ENCODE measurements at places on chromosomes 6 and 20.

- DNase-seq: peak; percentile 13
Measured at GRCh38 chr6:142242269-142242668, 59.5 kb upstream of the ADGRG6 start.

DNA sequence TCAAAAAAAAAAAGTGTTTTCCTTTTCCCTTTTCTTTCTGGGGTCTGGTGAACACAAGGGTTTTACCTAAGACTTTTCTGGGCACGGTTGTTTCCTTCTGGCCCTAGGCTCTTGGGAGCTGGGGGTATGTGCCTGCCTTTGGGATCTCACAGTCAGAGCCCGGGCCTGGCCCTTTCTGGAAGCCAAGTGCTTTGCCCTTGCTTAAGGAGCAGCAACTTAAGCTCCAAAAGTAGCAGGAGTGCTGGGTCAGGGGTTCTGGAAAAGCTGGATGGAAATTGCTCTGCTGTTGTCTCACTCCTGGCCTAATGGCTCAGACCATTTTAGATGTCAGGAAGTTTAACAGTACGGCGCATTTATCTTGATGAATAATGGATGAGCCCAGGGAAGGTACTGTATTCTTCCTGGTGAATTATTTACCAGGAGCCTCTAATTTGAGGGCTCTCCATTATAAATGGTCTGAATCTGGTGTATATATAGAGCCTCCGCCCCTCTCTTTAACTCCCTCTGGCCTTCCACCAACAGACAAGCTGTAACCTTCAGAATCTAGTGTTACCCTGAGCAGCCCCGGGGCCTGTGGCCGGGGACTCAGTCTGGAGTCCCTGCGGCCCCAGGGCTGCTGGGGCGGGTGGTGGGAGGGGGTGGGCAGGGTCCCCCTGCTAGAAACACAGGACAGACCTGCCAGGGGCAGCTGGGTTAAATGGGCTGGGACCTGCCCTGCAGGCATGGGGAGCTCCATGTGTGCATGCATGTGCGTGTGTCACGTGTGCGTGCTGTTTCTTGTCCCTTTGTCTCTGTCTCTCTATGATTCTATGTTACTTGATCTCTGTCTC is 37.5 kb downstream of the PTK7 start:
- DNase-seq: peak; percentile 40

- no peak for DNase-seq
Measured at GRCh38 chr6:121590438-121590837, 155.0 kb downstream of the GJA1 start.

DNA sequence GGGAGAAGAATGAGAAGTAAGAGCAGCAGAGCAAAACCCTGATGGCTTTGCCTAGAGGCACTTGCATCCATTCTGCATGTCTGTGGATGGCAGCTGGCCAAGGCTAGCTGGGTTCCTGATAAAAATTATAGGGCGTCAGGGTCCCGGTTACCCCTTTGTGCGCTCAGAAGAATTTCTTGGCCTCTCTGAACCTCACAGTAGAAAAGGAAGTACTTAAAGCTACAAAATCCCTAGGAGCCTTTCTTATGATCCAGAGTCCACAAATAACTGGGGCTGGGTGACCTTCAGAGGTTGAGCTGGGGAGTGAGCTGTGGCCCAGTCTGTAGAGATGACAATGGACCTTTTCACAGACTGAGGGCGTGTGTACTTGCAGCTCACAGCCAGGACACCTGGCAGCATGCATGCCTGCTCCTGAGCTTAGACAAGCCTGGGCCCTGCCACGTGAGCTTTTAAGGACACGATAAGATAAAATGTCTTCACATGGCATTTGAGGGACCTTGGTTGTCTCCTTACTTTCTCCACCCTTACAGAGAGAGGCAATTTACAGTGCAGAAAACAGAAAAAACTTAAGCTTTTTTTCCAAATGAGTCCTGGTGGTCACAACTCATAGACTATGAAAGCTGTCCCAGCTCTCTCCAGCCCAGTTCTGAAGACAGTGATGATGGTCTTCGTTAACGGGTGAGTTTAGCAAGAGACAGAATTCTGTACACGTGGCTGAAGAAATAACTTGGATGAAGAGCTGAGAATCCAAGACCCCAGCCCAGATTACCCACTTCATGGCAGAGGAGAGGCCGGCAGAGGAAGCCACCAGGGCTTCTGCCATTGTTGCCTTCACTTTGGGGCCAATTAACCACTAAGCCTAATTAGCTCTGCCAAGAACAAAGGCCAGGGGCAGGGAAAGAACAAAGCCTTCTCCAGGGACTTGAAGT is 50.3 kb downstream of the FOXA2 start:
- DNase-seq: no peak

- DNase-seq: no peak
Measured at GRCh38 chr20:11188843-11189603, 515.2 kb upstream of the JAG1 start.

DNA sequence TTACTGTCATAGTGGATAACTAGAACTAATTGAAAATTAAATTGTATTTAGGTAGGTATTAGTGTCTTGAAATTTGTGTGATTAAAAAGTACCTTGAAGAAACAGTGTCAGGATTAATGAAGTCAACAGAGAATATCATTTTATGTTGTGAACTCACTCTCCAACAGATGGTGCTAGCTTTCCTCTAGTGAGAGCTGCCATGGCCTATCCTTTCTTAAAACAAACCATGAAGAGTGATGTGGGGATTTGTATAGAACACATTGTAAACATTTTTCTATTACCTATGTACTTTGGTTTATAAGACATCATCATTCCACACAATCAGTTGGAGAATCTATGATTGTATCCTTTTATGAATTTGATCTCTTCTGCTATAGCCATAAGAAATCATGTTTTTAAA is 4.8 kb upstream of the SRSF12 start:
- peak; percentile 33 for DNase-seq

GRCh38 chr6:135651964-135652755 is 154.6 kb upstream of the AHI1 start:
- DNase-seq: no peak

GRCh38 chr20:25315418-25316210 is 67.7 kb downstream of the PYGB start:
- no peak for DNase-seq

GRCh38 chr20:2507875-2508630 is 662 bp downstream of the ZNF343 start:
- DNase-seq: no peak

GRCh38 chr6:25326960-25327359 is 47.8 kb downstream of the CARMIL1 start:
- DNase-seq: no peak

DNA sequence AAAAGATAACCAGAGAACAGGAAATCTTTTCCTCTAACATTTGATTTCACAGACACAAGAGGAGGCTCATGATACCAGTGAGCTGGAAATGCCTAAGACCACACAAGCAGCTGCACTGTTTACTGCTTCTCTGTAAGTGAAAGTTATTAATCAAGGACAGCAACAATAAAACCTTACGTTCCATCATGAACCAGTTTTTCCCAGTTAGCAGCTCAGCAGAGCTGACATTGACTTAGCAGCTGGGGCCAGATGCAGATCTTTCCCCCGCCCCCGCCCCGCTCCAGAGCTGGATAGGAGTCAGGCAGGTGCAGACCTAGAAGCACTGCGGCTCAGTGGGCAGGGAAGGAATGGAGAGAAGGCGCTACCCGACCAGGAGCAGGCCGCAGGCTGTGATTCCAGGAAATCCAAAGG is 275.2 kb downstream of the GMDS start:
- DNase-seq: no peak

- DNase-seq: no peak
Measured at GRCh38 chr6:142241061-142241460, 60.7 kb upstream of the ADGRG6 start.

- DNase-seq: no peak
Measured at GRCh38 chr6:169824021-169824420, 72.6 kb downstream of the ERMARD start.

DNA sequence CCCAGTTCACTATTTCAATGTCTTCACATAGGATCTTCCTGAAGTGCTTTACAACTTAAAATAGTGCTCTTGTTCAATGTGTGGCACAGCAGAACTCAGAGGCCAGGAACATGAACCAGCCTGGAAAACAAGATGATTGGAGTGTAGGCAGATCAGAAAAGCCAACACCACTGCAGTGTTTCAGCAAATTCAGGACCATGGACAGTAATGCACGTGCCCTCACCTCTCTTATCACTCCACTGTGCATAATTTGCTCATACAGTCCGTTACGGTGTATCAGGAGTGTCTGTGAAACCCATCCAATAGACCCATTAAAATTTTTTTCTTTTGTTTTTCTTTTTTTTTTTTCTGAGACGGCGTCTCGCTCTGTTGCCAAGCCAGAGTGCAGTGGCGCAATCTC is 27.6 kb upstream of the HACE1 start:
- DNase-seq: peak; percentile 46

- DNase-seq: no peak
Measured at GRCh38 chr20:33875055-33875454, 63.9 kb downstream of the CHMP4B start.

GRCh38 chr20:46672543-46673148 is 16.6 kb downstream of the TP53RK start:
- DNase-seq: no peak

DNA sequence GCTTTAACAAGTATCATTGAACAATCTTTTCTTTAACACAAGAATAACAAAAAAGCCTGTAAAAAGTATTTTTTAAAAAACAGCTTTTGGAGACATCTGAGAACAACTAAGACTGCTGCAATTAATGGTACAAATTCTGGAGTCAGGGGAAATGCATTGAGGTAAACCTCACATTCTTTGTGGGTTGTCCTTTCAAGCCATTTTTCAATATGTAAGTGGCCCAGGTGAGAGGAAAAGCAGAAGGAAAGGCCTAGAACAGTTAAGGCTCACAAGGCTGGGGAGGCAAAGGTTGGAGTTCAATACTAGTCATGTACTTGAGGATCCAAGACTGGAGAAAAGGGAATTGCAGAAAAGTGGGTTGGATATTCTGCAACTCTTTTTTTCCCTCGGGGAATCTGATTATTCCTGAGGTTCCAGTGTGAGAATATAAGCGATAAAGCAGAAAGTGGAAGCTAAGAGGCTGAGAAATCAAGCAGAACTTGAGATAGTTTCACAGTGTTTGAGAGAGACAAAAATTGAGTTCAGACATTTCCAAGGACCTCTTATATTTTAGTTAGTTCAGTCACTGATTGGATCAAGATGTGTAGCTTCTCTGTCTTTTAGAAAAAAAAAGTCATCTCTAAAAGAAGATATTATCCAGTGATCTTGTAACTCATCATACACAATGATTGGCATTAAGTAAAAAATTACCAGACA is 25.0 kb upstream of the TXLNB start:
- DNase-seq: no peak

DNA sequence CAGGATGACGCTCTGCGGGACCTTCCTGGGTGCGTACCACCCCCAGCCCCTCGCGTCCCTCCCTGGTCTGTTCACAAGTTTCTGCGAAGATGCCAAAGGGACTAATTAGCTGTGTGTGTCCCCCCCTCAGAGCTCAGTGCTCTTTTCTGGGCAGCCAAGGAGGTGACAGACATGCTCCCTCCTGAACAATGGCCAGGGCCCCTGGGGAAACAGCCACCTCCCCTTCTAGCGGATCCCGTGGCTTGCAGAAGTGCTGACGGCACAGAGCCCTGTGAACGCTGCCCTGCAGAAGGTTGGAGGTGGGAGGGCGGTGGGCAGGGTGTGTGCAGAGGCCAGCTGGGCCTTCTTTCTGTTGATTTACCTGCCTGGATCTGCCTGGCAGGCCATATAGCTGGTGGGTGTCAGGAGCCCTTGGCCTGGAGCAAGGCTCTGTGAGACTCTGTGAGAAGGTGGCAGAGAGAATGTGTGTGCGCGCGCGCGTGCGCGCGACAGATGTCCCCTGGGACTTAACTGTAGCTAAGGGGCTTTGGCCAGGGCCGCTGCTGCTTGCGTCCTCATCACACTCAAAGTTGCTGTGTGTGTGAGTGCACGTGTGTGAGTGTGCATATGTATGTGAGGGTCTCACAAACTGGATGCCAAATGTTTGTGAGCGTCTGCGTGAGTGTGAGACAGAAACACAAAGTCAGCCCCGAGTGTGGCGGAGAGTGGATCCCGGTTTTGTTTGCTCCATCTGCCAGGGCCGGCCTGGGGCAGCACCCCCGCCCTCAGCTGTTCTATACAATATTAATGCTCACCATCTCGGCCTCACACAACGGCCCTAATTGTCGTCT is 3.5 kb upstream of the MYT1 start:
- peak; percentile 88 for DNase-seq

GRCh38 chr6:112469306-112469705 is 122.2 kb downstream of the RFPL4B start:
- DNase-seq: no peak
